Sigmoid colon (tissue), 7 donors: ENCODE measurements at places on chromosomes 2 and 18. TPM values are rescaled to one million over a fixed set of nuclear protein-coding genes. Genes with fewer than 3 reads are reported as not detected.

GRCh38 chr18:75785206-75785605 lies 357.7 kb upstream of the SMIM21 start:
- no peak for DNase-seq
- no peaks in the 10 kb centered on the region for H3K36me3 ChIP-seq
- no peak overlapping the region for H3K27ac ChIP-seq
- H3K4me1 ChIP-seq = no peaks in the 10 kb centered on the region
- no peaks in the 10 kb centered on the region for H3K27me3 ChIP-seq
- no peak overlapping the region for H3K4me3 ChIP-seq

GRCh38 chr2:383888-384287 lies 96.0 kb upstream of the ALKAL2 start:
- DNase-seq = no peak
- H3K27ac ChIP-seq = no peak overlapping the region
- no peaks in the 10 kb centered on the region for H3K36me3 ChIP-seq
- no peak overlapping the region for H3K4me3 ChIP-seq
- no peaks in the 10 kb centered on the region for H3K27me3 ChIP-seq
- no peaks in the 10 kb centered on the region for H3K4me1 ChIP-seq

DNA sequence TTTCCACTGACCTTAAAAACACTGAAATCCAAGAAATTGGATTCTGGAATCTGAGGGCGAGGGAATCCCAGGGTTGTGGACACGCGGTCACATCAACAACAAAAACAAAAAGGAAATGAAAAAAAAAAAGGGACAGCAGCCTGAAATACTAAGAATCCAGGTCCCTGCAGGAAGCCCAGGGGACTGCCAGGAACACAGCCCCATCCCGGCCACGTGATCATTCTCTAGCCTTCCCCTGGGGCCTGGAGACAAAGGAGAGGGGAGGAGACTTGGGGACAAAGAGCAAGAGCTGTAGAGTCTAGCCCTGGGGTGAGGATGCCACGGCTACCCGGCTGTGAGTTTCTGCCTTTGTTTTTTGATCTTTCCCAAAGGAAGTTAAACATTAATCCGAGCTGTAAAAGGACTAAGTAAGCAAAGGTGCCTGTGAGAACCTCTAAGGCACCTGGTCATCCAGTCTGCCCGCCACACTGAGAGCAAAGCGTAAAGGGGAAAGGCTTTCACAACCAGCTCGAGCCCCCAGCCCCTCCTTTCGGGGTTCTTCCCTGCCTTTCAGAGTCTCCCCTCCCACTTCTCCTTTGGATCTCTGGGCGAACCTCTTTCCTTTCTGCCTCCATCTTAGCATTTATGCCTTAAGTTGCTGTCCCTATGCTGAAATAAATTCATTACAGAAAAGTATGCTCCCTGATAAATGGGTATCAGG lies 57.9 kb upstream of the MSH2 start:
- no peaks in the 10 kb centered on the region for H3K36me3 ChIP-seq
- H3K4me3 ChIP-seq = peak overlapping the region; percentile 21
- H3K27me3 ChIP-seq = no peaks in the 10 kb centered on the region
- DNase-seq = peak; percentile 76
- peaks cover 24% of the 10 kb centered on the region for H3K4me1 ChIP-seq
- H3K27ac ChIP-seq = peak overlapping the region; percentile 8

GRCh38 chr2:205428811-205429210 lies 253.5 kb upstream of the NRP2 start:
- no peak overlapping the region for H3K27ac ChIP-seq
- DNase-seq = no peak
- no peaks in the 10 kb centered on the region for H3K4me1 ChIP-seq
- H3K4me3 ChIP-seq = no peak overlapping the region
- no peaks in the 10 kb centered on the region for H3K36me3 ChIP-seq

DNA sequence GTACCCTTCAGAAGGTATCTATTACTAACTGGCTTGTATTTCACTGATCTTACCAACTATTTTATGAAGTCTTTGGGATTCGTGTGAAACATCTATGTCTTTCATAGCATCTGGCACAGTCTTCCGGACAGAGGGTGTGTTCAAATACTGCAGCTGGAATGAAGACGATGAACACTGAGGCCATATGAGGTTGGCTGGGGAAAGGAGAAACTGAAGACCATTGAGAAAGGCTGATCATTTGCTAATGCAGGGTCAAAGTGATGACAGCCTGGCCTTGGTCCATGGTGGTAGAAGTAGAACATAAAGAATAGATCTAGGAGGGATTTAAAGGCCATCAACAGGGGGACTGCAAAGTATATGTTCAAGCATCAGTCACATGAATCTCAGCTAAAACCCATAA lies 132.7 kb downstream of the CCBE1 start:
- H3K4me1 ChIP-seq = peaks cover 48% of the 10 kb centered on the region
- DNase-seq = no peak

DNA sequence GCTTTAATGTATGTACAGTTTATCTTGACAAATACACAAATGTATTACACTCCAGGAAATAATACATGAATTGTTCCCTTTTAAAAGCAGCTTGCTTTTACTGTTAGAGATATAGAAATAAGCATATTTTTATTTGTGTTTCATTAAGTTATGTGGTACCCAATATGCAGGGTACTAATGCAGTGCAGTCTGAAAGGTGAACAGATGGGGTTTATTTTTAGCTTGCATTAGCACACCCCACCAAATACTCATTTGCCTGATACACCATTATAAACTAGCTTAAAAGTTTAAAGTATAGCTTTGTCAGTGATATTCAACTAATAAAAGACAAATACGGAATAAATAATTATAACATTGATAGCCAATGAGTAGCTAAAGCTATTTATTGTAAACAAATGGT lies 394.7 kb upstream of the ZNF804A start:
- H3K27ac ChIP-seq = no peak overlapping the region
- H3K4me3 ChIP-seq = no peak overlapping the region
- no peak for DNase-seq
- no peaks in the 10 kb centered on the region for H3K4me1 ChIP-seq

Gene NTSR2
- total RNA-seq = not detected

Gene PDCD1
- 0.14 TPM for total RNA-seq

Gene LIMS2
- total RNA-seq = 232 TPM

Gene RAPGEF4
- total RNA-seq = 7.6 TPM

Gene SIX3
- not detected for total RNA-seq

Gene STPG4
- 0.66 TPM for total RNA-seq

Gene CWC22
- total RNA-seq = 24.6 TPM
